ENCODE measurements at places on chromosomes 6 and 20.
A peak's percentile ranks its signal among the peaks of the same experiment; 100 is the strongest.

DNA sequence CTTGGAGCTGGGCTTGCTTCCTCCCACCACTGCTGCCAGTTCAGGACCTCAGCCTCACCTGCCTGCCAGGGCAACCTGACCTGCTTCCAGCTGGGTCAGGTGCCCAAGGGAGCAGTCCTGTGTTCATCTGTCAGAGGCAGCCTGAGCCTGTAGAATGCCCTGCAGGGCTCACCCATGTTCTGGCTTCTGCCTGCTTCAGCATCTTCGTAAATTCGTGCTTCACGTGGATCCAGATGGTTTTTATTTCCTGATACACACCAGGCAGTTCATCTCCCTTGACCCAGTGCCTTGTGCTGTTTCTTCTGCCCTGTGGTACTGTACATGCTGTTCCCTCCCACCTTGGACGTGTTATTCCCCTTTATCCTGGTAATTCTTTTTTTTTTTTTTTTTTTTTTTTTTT, 50.2 kb downstream of the ARID1B start:
- DNase-seq, result no peak

GRCh38 chr6:21780679-21781078, 187.1 kb downstream of the SOX4 start:
- DNase-seq, result no peak

DNA sequence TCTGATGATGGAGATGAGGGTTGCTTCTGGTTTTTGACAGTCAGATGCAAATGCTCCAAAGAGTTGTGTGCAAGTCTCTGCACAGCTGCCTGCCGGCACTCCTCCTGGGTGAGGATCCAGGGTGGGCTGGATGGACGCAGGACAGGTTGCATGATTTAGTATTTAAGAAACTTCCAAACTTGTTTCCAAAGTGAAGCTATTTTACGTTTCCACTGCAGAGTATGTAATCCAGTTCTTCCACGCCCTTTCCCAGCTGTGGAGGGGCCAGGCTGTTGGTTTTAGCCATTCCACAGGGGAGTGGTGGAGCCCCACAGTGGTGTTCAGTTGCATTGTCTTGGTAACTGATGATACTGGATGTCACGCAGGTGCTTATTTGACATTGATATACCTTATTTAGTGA, 157.3 kb downstream of the THBS2 start:
- DNase-seq, result no peak

GRCh38 chr20:32920066-32920465, 61.3 kb downstream of the EFCAB8 start:
- no peak for DNase-seq

DNA sequence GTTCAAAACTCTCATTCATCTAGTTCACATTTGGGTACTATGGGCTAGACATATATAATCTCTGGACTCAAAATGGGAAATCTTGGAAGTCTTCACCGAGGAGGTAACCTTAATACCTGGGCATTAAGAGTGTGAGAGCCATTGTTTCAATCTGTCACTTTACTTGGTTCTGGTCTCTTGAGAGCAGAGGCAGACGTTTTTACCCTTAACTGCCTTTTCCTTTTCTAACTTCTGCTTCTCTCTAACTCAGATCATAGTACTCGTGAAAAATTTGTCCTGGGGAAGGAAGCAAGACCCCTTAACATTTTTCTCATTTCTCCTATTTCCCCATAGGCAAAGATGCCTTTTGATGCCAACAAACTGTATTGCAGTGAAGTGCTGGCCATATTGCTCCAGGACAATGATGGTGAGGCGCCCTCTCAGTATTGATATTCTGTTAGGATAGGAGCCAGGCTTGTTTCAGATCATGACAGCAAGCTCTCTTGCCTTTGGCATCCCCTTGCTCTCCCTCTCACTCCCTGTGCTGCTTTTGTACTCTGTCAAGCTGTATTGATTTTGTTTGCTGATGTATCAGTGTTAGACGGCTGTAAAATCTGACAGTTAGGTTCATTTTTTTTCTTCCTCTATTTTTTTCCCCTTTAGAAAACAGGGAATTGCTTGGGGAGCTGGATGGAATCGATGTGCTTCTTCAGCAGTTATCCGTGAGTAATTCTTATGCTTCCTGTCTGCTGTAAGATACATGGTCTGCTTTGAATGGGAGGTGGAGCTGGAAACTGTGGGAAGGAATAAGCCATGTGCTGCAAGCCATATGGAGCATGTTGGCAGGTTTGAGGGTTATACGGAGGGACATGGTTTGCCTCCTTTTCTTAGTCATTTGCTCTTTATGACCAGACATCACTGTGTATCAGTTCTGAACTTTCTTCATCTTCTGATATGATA, 83.5 kb downstream of the CTNNBL1 start:
- no peak for DNase-seq

- no peak for DNase-seq
Observed at GRCh38 chr6:28167068-28167467, 25.4 kb downstream of the ZKSCAN8 start.

DNA sequence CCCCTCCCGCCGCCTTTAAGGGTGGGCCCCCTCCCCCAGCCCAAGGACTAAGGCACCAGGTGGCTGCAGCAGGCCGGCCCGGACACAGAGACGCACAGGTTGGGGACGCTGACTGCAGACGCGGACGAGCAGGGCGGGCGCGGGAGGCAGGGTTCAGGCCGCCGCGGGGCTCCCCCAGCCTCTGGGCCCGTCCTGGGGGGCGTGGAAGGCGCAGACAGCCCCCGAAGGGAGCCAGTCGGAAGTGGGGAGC, 9.3 kb downstream of the DUSP15 start:
- peak; percentile 40 for DNase-seq

- DNase-seq, result no peak
Observed at GRCh38 chr6:78580923-78581322, 286.4 kb upstream of the IRAK1BP1 start.

DNA sequence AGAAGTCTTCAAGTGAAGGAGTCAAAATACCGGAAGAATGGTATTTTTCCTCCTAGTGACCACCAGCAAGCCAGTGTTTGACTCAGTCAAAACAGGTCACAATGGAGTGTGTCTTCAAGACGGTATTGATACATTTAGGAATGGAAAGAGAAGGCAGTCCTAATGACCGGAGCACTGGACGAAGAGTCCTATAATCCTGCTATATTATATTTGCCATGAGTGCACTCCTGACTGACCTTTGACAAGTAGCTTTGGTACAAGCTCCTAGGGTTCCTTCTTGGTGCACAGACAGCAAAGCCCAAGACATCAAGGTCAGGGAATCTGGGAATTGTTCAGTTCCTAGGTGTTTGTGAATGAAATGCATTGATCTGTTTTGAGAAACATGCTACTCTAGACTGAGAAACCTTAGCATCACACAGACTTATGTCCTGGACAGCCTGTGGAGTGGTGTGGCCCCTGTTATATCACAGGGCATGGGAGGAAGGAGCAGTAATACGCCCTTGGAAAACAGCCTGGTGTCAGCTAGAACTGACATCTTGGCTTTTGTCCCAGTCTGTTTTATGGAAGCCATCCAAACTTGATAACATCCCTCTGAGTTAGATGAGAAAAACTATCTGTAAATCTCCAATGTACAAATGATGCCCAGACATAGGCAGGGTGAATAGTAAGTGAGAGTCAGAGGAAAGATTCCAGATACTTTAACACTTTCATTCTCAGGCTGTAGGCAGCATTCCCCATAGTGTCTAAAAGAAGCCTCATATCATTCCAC, 18.5 kb downstream of the NOX3 start:
- DNase-seq, result no peak

- no peak for DNase-seq
Observed at GRCh38 chr6:6176127-6176526, 144.3 kb downstream of the F13A1 start.

GRCh38 chr20:61966492-61967244, 99.0 kb downstream of the TAF4 start:
- no peak for DNase-seq

GRCh38 chr6:109944448-109944847, 33.7 kb upstream of the GPR6 start:
- DNase-seq, result no peak

DNA sequence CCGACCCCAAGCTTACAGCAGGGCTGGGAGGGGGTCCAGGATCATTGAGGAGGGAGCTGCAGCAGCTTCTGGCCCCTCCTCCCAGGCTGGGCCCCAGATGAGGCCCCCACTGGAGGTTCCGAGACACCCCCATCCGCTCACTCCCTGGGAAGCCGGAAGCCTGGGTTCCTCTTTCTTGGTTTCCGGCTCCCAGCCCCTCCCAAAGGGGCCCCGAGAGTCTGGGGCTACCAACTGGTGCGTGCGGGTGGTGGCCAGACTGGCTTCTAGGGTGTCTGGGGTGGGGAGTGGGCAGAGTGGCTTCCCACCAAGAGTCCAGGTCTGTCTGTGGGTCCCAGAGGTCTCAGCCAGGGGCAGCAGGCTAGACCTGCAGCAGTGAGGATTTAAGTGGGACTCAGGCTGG, 2.2 kb downstream of the RGS19 start:
- no peak for DNase-seq

DNA sequence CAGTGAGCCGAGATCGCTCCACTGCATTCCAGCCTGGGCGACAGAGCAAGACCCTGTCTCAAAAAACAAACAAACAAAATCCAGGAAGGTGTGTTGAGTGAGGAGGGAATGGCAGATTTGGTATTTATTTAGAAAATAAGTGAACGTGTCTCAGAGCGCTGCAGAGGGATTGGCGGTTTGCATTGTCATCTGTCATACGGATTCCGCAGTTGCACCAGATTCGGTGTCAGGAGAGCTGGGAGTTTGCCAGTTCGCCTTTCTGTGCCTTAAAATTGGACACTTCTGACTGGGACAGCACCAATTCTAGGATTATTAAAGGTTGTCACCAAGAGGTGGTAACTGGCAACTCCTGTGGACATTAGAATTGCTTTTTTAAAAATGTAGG, 912 bp downstream of the SNRNP48 start:
- DNase-seq, result no peak

DNA sequence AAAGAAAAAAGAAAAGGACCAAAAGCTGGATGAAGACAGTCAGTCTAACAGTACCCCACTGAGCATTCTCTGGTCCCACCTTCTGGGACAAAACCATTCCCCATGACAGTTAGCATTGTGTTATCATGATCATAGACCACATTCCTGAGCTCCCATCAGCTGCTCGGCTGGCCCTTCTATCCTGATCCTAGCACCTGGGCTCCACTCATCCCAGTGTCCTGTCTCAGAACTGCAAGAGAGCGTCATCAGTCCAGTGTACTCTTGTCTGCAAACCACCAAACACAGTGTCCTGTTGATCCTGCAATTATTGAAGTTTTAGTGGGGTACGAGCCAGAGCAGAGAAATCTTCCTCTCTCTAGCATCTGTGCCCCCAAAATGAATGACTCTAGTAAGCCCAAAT, 16.0 kb upstream of the TAAR1 start:
- no peak for DNase-seq

- DNase-seq, result peak; percentile 40
Observed at GRCh38 chr6:25359191-25359861, 80.2 kb downstream of the CARMIL1 start.

DNA sequence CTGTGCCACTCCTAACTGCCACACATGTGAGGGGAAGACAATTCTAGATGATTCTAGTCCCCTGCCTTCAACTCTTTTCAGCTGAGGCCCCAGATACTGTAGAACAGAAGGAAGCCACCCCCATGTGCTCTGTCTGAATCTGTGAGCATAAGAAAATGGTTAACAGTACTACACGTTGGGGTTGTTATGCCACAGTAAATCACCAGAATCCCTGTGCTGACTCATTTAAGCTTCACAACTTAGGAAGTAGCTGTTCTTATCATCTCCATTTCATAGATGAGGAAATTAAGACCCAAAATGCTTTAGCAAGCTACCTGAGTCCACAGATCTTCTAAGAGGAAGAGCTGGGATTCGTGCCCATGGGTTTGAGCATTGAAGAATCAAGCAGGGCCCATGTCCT, 27.4 kb upstream of the SCRT2 start:
- no peak for DNase-seq

DNA sequence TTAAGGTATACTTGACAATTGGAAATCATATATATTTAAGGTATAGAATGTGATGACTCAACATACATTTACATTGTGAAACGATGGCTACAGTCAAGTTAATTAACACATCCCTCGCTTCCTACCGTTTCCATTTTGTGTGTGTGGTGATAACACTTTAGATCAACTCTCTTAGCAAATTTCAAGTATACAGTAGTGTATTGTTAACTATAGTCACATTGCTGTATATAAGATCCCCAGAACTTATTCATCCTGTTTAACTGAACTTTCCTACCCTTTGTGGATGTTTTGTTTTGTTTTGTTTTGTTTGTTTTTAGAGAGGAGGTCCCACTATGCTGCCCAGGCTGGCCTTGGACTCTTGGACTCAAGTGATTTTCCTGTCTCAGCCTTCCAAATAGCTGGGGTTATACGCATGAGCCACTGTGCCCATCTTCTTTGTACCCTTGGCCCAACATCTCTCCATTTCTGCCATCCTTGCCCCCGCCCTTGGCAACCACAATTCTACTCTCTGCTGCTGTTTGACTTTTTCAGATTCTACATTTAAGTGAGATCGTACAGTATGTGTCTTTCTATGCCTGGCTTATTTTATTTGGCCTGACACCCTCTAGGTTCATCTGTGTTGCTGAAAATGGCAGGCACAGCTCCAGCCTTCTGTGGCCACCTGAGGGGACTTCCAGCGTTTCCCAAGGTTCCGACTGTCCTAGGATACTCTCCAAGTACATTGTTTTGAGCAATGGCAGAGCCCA, 90.5 kb upstream of the SNX9 start:
- no peak for DNase-seq

GRCh38 chr6:123668063-123668462, 31.3 kb upstream of the TRDN start:
- no peak for DNase-seq

GRCh38 chr20:2691663-2692035, 931 bp upstream of the EBF4 start:
- DNase-seq, result no peak

DNA sequence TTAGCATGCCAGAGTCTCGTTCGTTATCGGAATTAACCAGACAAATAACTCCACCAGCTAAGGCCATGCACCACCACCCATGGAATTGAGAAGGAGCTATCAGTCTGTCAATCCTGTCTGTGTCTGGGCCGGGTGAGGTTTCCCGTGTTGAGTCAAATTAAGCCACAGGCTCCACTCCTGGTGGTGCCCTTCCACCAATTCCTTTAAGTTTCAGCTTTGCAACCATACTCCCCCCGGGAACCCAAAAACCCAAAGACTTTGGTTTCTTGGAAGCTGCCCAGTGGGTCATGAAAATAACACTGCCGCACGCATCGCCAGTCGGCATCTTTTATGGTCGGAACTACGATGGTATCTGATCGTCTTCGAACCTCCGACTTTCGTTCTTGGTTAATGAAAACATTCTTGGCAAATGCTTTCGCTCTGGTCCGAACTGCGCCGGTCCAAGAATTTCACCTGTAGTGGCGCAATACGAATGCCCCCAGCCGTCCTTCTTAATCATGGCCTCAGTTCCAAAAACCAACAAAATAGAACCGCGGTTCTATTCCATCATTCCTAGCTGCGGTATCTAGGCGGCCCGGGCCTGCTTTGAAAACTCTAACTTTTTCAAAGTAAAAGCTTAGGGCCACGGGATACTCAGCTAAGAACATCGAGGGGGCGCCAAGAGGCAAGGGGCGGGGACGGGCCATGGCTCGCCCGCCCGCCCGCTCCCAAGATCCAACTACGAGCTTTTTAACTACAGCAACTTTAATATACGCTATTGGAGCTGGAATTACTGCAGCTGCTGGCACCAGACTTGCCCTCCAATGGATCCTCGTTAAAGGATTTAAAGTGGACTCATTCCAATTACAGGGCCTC, 1958.5 kb upstream of the DEFB115 start:
- no peak for DNase-seq

GRCh38 chr6:151796842-151797530, 10.5 kb upstream of the ESR1 start:
- no peak for DNase-seq

- no peak for DNase-seq
Observed at GRCh38 chr6:148779142-148779562, 32.3 kb downstream of the UST start.

- DNase-seq, result no peak
Observed at GRCh38 chr6:137861550-137862337, 5.3 kb upstream of the TNFAIP3 start.
